Activated CD4-positive, alpha-beta T cell treated with anti-CD3 and anti-CD28 coated beads, Interleukin-2, amount 10 ng/mL, durations not matched to agents 7 days and 5 days (primary cell): ENCODE measurements at places on chromosomes 7 and 10.

DNA sequence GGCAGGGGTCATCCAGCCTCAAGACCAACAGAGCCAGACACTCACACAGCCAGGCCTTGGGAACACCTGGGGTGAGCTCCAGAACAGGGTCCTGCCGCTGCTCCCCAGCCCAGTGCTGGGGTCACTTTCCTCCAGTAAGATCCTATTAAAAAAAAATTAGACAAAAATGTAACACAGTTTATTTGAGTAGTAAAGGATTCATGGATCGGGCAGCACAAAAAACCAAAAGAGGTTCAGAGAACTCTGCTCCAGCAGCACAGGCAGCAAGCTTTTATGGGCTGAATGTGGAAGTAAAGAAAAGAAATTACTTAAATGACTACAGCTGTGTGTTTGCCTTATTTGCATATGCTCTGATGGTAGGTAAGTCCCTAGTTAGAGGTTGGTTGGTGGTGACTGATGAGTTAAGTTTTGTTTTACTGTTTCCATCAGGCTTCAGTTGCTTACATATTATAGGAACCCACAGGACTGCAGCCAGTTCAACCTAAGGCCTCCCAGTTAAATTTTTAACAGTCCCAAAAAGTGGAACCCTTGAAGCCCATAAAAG is 80.5 kb upstream of the FGFR2 start:
- DNase-seq: no peak

DNA sequence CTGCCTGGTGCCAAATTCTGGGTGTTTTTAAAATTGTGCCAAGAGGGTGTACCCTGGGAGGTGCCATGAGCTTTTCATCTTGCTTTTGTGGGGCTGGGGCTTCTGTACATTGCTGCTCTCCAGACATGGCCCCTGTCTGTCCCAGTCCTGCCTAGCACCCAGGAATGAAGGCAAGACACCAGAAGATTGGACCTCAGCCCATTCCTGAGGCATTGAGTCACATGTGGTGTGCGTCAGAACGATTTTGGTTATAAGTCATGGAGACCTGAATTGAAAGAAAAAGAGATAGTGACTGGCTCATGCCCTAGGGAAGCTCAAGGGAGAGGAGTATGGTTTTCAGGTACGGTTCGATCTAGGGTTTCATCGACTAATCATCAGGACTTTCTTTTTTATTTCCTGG is 493.2 kb downstream of the TYW1 start:
- DNase-seq: no peak

DNA sequence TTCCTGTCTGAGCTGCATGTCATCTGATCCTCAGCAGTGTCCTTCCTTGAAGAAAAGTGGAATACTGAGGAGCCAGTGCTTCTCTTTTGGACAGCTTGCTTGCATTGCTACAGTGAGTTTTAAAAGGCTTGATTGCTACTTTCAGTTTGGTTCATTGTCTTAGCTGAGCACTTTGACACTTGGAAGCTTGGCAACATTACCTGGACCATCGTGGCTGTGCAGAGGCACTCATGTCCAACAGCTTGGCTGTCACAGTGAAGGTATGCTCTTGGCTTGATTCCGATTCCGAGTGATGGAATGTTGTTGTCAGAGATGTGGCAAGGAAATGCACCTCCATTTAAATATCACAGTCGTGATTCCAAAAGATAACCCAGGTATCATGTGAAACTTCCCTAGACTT is 102.4 kb downstream of the FAS start:
- no peak for DNase-seq

- DNase-seq: no peak
These were observed 85.5 kb upstream of the AKR1E2 start for GRCh38 chr10:4740471-4740870.

DNA sequence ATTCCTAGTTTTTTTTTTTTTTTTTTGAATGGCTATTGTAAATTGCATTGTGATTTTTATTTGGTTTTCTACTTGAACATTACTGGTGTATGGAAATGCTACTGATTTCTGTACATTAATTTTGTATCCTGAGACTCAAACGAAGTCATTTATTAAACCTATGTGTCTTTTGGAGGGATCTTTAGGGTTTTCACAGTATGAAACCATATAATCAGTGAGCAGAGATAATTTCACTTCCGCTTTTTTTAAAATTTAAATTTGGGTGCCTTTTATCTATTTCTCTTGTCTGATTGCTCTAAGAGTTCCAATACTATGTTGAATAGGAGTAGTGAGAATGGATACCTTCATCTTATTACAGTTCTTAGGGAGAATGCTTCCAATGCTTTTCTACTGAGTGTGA is 102.7 kb downstream of the ZWINT start:
- DNase-seq: no peak

DNA sequence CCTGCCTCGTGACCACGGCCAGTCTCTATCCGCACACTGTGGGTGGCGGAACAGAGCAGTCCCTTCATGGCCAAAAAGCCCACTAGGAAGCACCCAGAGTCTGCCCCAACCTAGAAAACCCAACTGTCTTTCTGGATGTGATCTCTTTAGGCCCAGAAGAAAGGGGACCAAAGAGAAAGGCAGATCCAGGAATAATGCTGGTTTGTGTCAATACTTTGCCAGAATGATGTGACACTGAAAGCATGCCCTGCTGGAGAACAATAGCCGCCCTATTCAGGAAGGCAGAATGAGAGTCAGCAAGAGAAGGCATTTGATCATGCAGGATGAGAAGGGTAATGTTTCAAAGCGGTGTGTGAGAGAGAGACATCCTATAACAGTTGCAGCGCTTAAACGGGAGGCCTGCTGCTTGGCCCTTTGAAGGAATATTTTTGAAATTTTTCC is 274.7 kb downstream of the USP6NL start:
- no peak for DNase-seq

GRCh38 chr7:151146761-151147160 is 20.7 kb downstream of the GBX1 start:
- DNase-seq: no peak

- no peak for DNase-seq
These were observed 222.1 kb downstream of the WDR37 start for GRCh38 chr10:1278306-1278705.

- no peak for DNase-seq
These were observed 65.6 kb downstream of the SH3PXD2A start for GRCh38 chr10:103789771-103790201.

GRCh38 chr7:29408841-29409243 is 154.8 kb upstream of the PRR15 start:
- DNase-seq: peak; percentile 72

DNA sequence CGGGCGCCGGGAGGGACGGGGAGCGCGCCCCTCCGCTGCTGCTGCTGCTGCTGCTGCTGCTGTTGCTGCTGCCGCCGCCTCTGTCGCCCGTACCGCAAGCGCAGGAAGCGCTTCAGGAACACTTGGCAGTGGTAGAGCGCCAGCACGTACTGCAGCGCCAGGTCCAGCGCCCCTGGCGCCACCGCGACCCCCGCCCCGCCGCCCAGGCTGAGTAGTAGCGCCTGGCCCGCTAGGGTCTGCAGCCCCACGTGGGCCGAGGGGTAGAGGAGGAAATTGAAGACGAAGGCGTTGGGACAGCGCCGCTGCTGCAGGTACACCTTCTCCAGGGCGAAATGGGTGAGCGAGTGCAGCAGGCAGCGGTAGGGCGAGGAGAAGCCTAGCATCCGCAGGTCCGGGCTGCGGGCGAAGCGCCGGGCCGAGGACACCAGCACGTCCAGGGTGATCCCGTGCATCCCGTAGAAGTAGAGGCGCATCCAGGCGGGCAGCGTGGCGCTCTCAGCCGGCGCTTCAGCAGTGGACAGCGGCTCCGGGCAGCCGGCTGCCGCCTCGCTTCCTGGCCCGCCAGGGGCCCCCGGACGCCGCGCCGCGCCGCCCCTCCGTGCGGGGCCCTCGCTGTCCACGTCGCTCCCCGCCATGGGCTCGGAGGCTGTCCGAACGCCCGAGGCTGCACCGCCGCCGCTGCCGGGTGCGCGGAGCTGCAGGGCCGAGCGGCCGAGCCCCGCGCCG is at the start of gene TMEM229A:
Gene TMEM229A, minus strand, starts transcription at position 699 of the 726 bp plus-strand sequence. Its CDS starts 64 bp downstream, at position 635.
- peak; percentile 8 for DNase-seq
